Transverse colon (tissue), 4 donors: ENCODE measurements at places on chromosomes 3 and 15. TPM values are rescaled to one million over a fixed set of nuclear protein-coding genes. Genes with fewer than 3 reads are reported as not detected.
A peak's percentile ranks its signal among the peaks of the same experiment; 100 is the strongest.

The CAMKV gene
- not detected for total RNA-seq

The GABRR3 gene
- not detected for total RNA-seq

The ALS2CL gene
- 154 TPM for total RNA-seq

The ZBTB20 gene
- total RNA-seq = 45.7 TPM

The CNTN4 gene
- total RNA-seq = 17.9 TPM

The MYZAP gene
- total RNA-seq = 13.1 TPM

DNA sequence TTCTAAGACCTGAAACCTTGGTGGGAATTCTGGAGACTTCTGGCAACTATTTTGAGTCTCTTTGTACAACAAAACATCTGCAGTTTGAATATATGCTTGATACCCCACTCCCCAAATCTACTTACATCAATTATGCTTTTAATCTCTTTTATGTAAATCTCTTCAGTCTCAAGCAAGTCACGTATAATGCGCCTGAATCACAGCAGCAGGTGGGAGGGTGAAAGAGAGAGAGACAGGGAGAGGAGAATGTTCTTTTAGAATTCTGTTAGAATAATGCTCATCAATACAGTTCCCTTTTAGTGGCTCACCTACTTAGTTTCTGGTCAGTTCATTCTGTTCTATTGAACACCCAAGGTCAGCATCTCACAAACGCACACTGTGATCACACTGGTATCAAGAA, 22.2 kb upstream of the B3GNT5 start:
- no peaks in the 10 kb centered on the region for H3K36me3 ChIP-seq
- no peak overlapping the region for H3K4me3 ChIP-seq
- no peak overlapping the region for H3K27ac ChIP-seq

- H3K4me1 ChIP-seq = peaks cover 8% of the 10 kb centered on the region
- H3K36me3 ChIP-seq = no peaks in the 10 kb centered on the region
- H3K27ac ChIP-seq = no peak overlapping the region
- no peak overlapping the region for H3K4me3 ChIP-seq
- no peak for DNase-seq
- H3K27me3 ChIP-seq = no peaks in the 10 kb centered on the region
These were observed 81.5 kb downstream of the SLC25A26 start for GRCh38 chr3:66302288-66302687.

GRCh38 chr3:47782446-47783308, 984 bp upstream of the SMARCC1 start:
- peaks cover 33% of the 10 kb centered on the region for H3K4me1 ChIP-seq
- H3K4me3 ChIP-seq = peak overlapping the region; percentile 94
- peak overlapping the region; percentile 99 for H3K27ac ChIP-seq

GRCh38 chr15:65912235-65912634, 42.9 kb downstream of the RAB11A start:
- no peak for DNase-seq
- H3K27me3 ChIP-seq = no peaks in the 10 kb centered on the region
- H3K27ac ChIP-seq = no peak overlapping the region
- H3K4me3 ChIP-seq = no peak overlapping the region

GRCh38 chr3:73624821-73625665, at the start of gene PDZRN3:
Gene PDZRN3 (minus strand): TSS chr3:73624941.
- H3K4me3 ChIP-seq = peak within 1 kb of the TSS; percentile 81
- peak; percentile 65 for DNase-seq
- no peaks in the 10 kb centered on the region for H3K27me3 ChIP-seq
- H3K36me3 ChIP-seq = no peaks in the 10 kb centered on the region
- peak within 1 kb of the TSS; percentile 93 for H3K27ac ChIP-seq

DNA sequence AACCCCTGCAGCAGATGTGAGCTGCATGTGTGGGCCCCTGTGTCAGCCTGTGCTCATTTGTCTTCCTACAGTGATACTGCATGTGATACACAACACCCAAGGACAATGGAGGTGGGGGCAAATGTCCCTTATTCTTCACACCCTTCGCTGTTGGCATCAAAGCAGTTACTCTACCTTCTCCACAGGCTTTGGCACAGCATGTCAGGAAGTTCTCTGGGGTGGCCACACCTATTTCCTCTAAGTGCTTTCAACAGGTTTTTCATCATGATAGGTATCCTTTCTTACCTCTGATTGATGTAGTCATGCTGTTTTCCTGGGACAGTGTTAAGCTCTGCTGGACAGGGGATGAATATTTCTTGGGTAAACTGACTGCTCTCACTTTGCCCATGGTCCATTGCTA, 29.5 kb downstream of the ZNF662 start:
- H3K36me3 ChIP-seq = no peaks in the 10 kb centered on the region
- H3K4me1 ChIP-seq = no peaks in the 10 kb centered on the region
- H3K4me3 ChIP-seq = no peak overlapping the region
- no peak for DNase-seq
- H3K27ac ChIP-seq = no peak overlapping the region
- H3K27me3 ChIP-seq = no peaks in the 10 kb centered on the region
